Stimulated activated CD4-positive, alpha-beta T cell treated with anti-CD3 and anti-CD28 coated beads, Interleukin-1b, Interleukin-23, amount 100 ng/mL, for 24 hours (primary cell): ENCODE measurements at places on chromosomes 7 and 10.

- no peak for DNase-seq
Measured at GRCh38 chr7:4738711-4739527, 36.5 kb upstream of the AP5Z1 start.

GRCh38 chr7:66146701-66147100, 32.1 kb downstream of the CRCP start:
- DNase-seq, result no peak

DNA sequence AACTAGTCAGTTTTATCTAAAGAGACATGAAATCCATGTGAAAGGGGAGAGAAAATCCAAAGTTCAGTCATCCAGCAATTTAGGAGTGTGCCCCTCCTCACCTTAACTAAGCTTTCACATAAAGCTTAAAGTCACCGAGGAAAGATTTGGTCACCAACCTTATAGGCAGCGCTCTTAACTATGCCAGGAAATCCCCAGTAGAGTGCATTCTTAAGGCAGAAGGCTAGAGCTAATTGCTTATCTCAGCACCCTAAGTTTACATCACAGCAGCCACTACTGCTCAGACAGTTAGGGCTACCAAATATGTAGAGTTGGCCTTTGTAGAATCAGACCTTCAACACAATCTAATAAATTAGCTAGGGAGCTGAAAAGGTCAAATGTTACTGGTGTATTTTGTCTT, 47.9 kb downstream of the MTPN start:
- DNase-seq, result no peak

GRCh38 chr10:27030060-27030459, 70.2 kb downstream of the ANKRD26 start:
- DNase-seq, result no peak

- no peak for DNase-seq
Measured at GRCh38 chr7:127865466-127865865, 165.8 kb downstream of the LRRC4 start.

GRCh38 chr10:114353383-114353782, 50.9 kb downstream of the AFAP1L2 start:
- DNase-seq, result no peak

- no peak for DNase-seq
Measured at GRCh38 chr10:121596689-121597503, 1.3 kb downstream of the FGFR2 start.

DNA sequence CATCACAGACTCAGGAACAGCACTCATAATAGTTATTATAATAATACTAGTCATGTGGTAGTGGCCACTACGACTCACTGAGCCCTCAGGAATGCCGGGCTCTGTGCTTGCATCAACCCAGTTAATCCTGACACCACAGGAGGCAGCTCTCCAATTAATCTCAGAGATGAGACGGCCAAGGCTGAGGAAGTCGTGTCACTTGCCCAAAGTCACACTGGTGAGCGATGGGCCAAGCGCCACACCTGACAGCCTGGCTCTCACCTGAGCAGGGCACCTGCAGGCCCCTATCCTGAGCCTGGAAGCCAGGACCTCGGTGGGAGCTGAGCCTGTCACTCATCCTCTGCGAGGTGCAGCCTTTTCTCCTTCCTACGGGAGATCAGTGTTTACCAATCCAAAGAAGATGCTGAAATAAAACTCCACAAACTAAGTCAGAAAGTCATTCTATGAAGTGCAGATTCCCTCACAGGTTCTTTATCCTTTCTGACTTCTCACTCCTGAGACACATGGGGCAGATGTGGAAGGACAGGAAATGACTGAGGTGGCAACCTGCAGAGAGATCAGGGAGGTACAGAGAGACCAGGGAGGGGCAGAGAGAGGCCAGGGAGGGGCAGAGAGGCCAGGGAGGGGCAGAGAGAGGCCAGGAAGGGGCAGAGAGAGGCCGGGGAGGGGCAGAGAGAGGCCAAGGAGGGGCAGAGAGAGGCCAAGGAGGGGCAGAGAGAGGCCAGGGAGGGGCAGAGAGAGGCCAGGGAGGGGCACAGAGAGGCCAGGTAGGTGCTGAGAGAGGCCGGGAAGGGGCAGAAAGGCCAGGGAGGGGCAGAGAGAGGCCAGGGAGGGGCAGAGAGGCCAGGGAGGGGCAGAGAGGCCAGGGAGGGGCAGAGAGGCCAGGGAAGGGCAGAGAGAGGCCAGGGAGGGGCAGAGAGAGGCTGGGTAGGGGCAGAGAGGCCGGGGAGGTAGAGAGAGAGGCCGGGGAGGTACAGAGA, 38.5 kb downstream of the VIPR2 start:
- no peak for DNase-seq

DNA sequence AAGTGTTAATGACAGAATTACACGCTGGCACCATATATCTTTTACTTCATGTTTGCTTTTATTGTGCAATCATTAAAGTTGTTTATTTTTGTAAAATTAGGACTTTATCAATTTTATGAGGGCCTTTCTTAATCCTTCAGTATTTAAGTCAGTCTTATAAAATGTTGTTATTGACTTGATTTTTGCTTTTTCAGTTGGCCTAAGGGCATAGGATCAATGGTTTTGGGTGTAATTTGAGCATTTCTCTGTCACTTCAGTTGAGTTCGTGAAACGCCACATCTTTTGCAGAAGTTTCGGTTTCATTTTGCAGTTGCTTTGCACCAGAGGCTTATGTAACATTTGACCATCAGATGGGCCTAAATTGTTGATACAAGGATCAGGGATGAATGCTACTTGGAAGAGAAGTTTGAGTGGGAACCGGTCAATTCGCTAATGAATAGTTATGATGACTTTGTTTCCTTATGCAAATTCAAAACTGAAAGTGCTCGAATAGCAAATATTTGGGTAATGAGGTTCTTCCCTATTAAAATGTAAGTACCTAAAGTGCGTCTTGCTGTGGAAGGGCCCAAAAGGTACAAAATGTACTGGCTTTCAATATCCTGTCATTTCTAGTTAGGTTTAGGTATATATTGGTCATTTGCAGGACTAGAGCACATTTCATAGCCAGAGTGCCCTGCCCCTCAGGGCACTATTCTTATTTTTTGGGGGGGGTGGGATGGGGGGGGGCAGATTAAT, 340.9 kb downstream of the LRMDA start:
- DNase-seq, result no peak

- DNase-seq, result no peak
Measured at GRCh38 chr10:132232023-132232951, 45.5 kb downstream of the DPYSL4 start.

- DNase-seq, result no peak
Measured at GRCh38 chr7:28990200-28990960, 32.2 kb upstream of the TRIL start.

DNA sequence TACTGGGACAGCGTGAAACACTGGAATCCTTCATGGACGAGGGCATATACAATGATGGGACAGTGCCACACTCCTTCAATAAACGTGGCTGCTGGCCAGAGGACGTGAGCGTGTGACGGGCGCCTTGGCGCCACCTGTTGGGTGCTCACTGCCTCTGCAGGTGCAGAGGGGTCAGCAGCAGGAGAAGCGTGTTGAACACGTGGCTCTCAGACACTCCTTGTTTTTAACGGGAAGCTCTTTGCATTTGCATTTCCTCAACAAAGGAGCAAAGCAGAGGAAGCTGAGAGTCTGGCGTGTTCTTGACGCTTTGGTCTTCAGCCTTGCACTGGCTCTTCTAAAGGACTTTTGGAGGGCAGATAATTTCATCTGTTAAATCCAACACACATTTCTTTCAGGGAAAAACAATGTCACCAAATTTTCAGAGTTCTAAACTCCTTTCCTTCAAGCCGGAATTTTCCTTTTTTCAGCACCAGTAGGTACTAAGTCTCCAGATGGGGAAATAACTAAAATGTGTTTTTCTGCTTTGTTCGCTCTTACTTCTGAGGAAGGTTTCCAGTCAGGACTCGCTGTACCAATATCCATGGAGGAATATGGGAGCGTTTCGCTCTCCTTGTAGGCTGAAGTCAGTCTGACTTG, 2.9 kb upstream of the GET4 start:
- DNase-seq, result peak; percentile 61

GRCh38 chr7:70520611-70521010, 611.3 kb upstream of the GALNT17 start:
- no peak for DNase-seq

GRCh38 chr7:29039821-29040578, 81.9 kb upstream of the TRIL start:
- DNase-seq, result no peak

GRCh38 chr7:82527851-82528250, 84.3 kb upstream of the CACNA2D1 start:
- DNase-seq, result no peak

DNA sequence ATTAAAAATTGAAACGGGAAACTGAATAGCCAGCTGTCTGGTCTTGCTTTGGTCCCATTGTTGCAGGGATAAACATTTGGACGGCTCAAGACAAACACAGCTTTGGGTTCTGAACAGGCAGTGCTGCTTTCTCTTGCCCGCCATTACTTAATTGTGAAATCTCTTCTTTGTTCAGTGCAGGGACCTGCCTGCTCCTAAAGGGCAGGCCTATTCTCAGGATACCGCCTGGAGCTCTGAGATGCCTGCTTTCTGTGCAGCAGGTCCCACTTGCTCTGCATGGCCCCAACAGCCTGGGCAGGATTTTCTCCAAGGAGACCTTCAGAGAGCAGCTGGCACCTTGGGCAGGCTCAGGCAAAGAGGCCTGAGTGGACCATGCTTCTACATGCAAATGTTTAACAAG, 237.6 kb downstream of the KCNMA1 start:
- no peak for DNase-seq

DNA sequence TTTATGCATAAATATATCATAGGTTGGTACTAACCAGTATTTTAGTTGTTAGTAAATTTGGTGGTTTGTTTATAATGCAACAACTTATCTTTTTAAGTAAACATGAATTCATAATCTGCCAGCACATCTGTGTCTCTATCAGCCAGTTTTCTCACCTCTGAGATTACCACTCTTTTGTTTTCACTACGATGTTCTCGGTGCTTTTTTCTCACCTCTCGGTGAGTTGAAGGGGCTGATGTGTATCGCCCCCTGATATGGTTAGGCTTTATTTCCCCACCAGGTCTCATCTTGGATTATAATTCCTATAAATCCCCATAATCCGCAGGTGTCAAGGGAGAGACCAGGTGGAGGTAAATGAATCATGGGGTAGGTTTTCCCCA, 114.1 kb downstream of the CAMK1D start:
- DNase-seq, result no peak

GRCh38 chr10:100509241-100509840, 10.3 kb downstream of the SEC31B start:
- DNase-seq, result no peak

GRCh38 chr7:18511351-18512140, 16.0 kb downstream of the HDAC9 start:
- DNase-seq, result no peak

DNA sequence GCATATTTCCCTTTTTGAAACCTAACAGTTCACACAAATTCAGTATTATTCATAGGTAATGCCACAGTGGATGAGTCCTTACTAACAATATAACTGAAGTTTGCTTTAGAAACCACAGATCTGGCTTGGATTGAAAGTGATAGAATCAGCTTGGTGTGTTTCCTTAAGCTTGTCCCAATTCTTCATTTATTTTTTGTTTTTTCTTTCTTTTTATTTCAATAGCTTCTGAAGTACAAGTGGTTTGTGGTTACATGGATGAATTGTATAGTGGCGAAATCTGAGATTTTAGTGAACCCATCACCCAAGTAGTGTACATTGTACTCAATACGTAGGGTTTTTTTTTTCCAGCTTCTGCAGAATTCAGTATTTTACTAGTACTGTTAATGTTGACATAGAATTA, 518.2 kb upstream of the SEMA3D start:
- no peak for DNase-seq

DNA sequence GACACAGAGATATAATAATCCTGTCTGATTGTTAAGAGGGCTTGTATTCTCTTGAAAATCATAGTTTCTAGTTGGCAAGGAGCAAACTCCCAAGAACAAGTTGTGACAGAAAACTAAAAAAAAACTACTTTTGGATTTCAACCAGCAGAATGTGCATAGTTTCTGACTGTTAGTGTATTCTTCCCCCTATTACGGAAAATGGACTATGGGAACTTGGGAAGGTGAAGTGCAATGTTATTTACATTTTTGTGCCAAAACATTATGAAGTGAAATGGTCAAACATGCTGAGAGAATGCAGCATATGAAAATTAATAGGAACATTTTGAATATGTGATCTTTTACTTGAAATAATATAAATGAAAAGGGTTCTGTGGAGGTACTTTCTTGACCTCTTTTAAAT, 660.8 kb downstream of the SUGCT start:
- DNase-seq, result no peak

DNA sequence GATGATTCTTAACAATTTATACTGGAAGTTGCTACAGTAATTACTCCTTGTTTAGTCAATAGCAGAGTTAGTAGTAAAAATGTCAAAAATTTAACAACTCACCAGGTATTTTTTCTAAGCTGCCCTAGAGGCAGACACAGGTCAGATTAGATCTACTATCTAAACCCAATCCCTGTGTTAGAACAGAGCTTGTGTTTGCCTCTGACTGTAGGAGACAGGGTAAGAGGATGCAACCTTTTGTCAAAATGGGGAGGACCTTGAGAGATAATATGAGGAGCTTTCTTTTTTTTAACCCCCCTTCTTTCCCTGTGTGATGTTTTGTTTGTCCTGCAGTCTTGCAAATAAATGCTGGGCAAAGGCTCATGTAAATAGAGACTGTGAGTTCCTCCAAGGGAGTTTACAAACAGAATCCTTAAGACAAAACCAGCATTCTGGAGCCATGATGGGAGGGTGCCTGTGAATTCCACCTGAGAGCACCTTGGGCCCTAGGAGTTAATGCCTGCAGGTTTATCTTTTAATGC, 353.1 kb downstream of the GATA3 start:
- DNase-seq, result no peak

DNA sequence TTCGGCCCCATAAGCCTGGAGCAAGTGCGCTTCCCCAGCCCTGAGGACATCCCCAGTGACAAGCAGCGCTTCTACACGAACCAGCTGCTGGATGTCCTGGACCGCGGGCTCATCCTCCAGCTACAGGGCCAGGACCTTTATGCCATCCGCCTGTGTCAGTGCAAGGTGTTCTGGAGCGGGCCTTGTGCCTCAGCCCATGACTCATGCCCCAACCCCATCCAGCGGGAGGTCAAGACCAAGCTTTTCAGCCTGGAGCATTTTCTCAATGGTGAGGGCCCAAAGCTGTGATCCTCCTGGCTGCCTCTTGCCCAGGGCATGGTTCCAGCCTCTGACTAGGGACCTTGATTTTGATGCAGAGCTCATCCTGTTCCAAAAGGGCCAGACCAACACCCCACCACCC, 10.1 kb downstream of the IRF5 start:
- DNase-seq, result no peak

- DNase-seq, result no peak
Measured at GRCh38 chr10:48898426-48898825, 41.2 kb downstream of the LRRC18 start.
